GM04503 (cell line): ENCODE measurements at places on chromosomes 16 and 17.

GRCh38 chr17:58119491-58119890 is 28.7 kb upstream of the OR4D1 start:
- no peak for DNase-seq

DNA sequence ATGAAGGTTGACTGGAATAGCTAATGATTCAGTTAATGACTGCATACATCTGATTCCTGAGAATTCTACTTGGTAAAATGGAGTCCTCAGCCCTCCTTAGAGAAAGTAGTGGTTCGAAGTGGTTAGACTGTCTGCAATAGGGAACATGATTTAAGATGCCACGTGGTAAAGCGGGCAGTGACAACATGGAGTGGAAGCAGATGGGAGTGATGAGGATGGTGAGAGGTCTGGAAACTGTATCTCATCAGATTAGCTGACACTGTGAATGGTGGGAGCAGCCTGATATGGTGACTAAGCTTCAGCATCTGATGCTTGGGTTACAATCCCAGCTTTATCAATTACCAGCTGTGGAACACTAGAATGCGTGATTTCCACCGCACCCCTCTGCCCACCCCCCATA is 8.4 kb downstream of the CDH11 start:
- DNase-seq: no peak

GRCh38 chr16:49634235-49635008 is 221.5 kb downstream of the ZNF423 start:
- DNase-seq: no peak

- DNase-seq: no peak
Observed at GRCh38 chr17:83064732-83065659, 14.4 kb upstream of the METRNL start.

- DNase-seq: no peak
Observed at GRCh38 chr17:34285286-34285792, at the start of gene CCL11. Gene CCL11, plus strand, starts transcription at chr17:34285742. Its CDS starts 67 bp downstream, at chr17:34285809.

- no peak for DNase-seq
Observed at GRCh38 chr16:67892899-67893742, at the start of gene PSKH1. Gene PSKH1, plus strand, starts transcription at chr16:67893254. Its CDS starts 15,496 bp downstream, at chr16:67908750.

GRCh38 chr16:81994485-81994884 is 16.8 kb downstream of the SDR42E1 start:
- DNase-seq: no peak

DNA sequence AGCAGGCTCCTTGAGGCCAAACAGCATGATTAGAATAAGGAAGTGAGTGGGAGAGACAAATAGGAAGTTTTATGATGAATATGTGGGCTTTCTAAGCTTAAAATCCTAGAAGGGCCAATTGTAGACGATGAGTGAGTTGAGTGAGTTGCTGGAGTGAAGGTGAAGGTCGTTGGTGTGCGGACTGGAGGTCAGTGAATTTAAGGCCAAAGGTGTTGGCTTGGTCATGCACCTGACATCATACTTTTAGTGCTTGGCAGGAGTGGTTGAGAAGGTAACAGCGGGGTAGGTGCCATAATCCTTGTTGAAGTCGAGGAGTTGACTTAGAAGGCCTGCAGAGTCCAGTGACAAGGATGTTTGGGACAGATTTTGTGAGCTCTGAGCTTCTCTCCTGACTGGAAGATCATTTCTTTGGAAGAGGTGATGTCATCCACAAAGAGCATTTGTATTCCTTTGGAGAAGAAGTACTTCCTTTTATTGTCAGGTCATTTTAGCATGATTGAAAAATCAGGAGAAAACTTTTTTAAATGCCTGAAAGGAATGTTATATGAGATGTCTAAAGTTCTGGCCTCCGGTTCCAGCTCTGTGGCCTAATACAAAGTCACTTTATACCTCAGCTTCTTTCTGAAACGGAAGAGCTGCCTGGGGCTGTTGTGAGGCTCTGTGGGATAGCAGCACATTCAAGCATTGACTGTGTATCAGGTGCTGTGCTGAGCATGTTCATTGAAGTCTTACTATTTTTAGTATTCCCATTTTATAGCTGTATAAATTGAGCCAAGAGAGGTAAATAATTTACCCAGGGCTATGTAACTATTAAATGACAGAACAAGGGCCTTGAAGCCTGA is 53.6 kb upstream of the TBX2 start:
- no peak for DNase-seq

DNA sequence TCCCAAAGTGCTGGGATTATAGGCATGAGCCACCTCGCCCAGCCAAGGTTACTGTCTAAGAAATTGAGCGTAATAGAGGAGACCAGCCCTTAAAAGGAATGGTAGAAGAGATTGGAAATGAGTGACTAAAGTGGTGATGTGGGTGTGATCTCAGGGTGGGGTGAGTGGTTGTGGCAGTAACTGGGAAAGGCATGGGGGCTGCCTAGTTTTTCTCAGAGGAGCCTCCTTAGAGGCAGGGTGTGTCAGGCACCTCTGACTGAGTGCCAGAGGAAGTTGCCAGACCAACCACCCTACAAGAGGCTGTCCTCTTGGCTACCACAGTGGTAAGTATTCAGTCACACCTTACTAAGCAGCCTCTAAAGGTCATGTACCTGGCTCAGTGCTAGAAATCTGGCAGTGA is 8.9 kb downstream of the DUS2 start:
- DNase-seq: no peak

DNA sequence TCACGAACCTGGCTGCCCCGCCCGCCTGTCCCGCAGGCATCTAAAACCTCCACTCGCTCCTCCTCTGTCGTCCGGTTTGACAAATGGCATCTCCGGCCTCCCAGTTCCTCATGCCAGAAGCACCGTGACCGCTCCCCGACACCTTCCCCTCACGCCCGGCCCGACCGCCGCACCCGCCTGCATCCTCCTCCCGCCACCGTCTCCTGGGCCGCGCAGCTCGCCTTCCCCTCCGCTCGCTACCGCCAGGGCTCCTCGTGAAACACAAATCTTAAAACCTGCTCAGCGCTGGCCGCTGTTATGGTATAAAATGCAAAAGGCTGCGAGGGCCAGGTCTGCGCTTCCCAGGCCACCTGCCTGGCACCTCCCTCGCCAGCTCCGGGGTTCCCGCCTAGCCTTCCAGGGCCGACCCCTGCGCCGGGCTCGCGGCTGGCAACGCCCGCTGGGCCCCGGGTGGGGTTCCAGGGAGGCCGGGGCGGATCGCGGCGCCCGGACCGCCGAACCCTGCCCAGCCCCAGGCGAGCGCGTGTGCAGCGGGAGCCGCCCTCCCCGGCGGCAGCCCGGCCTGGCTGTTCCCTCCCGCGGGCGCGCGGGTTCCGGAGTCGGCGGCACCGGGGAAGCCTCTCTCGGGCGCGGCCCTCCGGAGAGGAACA is 488 bp downstream of the SPSB3 start:
- DNase-seq: no peak

DNA sequence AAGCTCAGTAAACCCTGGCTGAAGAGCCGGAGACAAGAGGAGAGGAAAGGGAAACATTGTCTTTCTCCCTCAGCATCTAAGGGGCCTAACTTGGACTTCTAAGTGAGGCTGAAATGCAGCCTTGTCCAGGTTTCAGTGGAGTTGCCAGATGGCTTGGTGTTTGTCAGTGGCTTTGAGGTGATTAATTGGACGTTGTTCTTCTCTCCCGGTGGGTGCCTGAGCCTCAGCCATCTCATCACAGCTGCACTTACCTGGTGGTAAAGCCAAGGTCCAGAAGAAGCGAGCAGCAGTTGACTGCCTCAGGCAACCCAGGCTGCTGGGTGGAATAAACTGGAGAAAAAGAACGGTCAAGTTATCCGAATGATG is 202.2 kb upstream of the NLRP1 start:
- DNase-seq: no peak

DNA sequence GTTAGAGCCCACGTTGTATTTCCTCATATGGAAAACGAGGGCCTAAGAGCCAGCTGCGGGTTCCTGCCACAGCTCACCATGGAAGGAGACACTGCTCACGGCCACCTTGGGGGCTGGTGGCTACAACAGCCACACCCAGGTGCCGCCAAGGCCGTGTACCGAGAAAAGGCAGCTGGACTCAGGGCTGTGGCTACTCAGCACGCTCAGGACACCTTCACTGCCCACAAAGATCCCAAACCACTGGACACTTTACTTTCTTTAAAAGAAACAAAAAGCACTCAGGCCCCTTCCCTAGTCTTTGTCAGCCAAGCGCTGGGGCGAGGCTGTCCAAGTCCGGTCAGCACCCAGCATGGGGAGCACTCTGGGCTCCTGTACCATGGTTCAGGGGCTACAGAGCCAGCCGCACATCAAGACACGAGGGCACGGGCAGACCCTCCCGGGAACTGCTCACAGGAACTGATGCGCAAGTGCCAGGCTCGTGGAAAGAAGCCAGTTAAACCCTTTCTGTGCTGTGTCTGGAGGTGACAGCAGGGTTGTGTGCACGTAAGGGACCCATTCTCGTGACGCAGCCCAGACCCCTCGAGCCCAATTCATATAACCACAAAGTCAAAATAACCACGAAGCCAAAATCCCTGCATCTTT is 18.5 kb downstream of the SLC16A3 start:
- DNase-seq: no peak

DNA sequence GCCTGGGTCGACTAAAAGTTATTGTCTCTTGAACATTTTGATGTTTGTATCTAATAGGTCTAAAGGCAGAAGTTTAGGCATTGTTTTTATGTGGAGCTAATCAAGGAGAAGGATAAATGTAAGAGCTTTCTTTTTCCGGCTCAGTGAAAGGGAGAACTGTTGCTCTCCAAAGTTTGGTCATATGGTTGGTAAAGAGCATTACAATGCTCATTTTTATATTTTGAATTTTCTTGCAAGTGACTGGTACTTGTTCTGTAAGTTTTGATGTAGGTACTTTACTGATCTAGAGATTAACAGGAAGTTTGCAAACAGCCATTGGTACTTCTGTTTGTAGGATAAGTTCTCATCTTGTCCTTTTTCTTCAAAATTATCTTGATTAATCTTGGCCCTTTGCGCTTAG is 30.9 kb upstream of the BCAS3 start:
- no peak for DNase-seq
